A172 (cell line): ENCODE measurements at places on chromosomes 16 and 17.

DNA sequence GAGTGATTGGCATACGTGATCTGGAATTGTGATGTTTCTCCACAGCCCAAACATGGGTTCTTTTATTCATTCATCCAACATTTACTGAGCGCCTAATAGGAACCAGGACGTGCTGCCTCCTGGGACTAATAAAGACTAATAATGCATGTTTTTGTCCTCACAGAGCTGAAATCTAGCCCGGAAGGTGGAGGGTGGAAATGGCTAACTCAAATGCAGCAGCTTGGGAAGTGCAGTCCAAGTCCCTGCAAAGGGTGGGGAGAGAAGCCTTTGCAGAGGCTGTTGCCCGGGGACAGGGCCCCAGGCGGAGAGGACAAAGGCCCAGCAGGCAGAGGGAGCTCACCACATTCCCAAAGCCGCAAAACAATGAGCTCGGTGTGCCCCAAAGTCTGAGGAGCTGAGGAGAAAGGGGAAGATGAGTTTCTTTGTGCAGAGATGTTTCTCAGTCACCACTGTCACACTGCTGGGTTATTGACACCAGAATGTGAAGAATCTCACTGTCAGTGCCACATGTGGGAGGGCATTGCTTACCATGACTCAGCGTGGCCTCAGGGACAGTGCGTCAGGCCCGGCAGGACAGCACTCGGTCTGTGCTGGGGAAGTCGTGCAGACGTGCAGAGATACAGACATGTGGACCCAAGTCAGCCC lies 118.2 kb upstream of the CHMP6 start:
- no peak for DNase-seq

- no peak for DNase-seq
Measured at GRCh38 chr17:61638087-61638486, 47.1 kb upstream of the NACA2 start.

DNA sequence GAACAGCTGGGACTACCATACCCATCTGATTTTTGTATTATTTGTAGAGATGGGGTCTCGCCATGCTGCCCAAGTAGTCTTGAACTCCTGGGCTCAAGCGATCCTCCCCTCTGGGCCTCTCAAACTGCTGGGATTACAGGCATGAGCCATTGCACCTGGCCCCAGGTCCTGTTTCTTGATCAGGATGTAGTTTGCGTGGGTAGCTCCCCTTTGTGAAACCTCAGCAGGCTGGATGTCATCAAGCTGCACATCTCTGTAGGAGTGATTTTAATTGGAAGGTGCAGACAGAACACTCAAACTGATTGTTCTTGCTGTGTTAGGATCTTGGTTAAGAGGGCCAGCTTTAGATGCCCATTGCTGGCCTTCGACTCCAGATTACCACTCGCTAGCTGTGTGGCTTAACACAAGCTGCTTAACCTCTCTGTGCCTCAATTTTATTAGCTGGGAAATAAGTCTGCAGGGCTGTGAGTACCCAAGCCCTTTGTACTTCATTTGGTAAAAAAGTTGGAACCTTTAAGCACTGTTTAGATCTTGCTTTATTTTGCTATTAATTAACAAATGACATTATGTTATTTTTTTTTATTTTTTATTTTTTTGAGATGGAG lies 16.5 kb downstream of the BCO1 start:
- DNase-seq, result no peak

- DNase-seq, result no peak
Measured at GRCh38 chr17:71995590-71995989, 125.2 kb upstream of the SOX9 start.

DNA sequence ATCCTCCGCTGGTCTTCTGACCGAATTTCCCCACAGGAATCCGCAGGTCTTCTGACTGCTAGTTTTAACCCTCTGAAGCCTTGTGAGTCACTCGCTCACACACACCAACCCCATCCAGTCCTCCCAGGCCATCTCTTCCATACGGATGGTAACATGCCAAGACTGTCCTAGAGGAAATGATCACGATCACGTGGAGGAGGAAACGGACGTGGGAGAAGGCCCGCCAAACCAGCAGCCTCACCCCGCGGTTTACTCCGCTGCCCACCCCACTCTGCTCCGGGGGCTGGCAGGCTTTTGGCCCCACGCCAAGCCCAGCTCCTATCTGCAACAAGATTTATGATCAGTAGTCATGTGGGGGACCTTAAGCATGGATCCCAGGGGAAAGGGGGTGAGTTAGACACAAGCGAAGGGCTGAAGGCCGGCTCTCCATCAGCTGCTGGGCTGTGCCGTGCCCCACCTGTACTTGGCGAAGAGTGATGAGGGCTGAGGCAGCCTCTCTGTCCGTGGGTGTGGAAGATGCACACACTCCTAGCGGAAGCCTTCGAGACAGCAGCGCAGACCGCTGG lies 1.5 kb upstream of the FAAP100 start:
- DNase-seq, result peak; percentile 99

GRCh38 chr17:77681861-77682260 lies 276.6 kb upstream of the TNRC6C start:
- no peak for DNase-seq

- no peak for DNase-seq
Measured at GRCh38 chr17:83162035-83162745, 82.8 kb downstream of the METRNL start.

- no peak for DNase-seq
Measured at GRCh38 chr16:10684511-10685151, 10.1 kb downstream of the TEKT5 start.

DNA sequence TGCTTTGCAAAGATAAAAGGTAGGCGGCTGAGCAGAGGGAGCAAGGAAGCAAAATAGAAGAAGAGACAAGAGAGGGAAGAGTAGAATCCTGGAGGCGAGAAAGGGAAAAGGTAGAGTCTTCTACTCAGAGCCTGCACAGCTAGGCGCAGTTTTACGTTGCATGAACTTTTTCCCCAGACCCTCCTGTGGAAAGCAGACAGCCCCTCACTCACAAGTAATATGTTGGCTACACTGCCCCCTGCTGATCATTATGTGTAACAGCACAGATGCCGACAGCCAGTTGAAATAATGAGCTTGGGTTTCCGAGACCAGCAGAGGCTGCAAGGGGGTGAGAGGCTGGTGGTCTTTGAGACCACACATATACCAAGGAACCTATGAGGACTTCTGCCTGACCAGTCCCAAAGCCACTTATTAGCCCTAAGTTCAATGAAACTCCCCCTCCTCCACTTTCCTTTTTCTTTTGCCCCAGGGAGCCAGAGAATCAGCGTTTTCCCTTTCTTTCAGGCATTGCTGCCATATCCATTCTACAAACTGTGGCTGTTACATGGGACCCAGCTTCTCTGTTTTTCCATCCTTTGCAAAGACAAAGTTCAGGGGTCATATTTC lies 22.5 kb upstream of the CMTR2 start:
- DNase-seq, result peak; percentile 14

- DNase-seq, result no peak
Measured at GRCh38 chr16:25550647-25551046, 141.1 kb upstream of the HS3ST4 start.

DNA sequence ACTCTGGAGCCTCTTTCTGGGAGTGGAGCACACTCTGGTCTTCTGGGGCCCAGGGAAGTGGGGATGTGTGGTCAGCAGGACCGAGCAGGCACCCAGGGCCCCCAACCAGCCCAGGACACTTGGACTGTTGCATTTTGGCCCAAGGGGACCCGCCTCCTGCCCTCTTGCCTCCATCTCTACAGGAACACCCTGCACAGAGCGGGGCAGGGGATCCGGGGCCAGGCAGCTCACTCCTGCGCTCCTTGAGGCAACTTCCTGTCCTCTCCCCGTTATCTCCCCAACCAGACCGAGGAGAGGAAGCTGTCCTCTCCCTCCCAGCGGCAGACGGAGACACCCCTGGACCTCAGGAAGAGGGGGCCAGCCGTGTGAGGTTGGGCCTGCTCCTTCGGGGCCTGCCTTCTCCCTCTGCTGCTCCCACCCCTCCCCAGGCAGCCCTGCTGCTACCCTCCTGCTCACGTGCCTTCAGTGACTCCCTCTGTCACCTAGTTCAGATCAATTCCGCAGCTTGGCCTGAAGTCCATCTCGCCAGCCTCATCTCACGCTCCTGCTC lies 10.0 kb upstream of the ATP2A3 start:
- no peak for DNase-seq

DNA sequence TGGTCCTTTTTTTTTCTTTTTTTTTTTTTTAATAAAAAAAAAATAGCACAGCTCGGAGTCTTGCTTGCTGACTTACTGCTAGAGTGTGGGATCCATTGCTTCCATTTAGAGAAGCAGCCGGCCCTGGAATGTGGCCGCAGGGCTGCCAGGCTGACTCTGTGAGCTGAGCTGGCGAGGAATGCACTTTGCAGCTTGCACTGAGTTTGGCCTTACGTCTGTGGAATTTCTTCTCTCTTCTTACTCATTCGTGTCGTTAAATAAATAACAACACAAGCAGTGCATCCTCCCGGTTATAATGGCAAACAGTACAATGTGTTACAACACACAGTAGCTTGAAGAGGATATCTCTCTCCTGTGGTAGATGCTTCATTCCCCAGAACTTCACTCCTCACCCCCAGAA lies 69.2 kb downstream of the PRKCB start:
- peak; percentile 52 for DNase-seq

DNA sequence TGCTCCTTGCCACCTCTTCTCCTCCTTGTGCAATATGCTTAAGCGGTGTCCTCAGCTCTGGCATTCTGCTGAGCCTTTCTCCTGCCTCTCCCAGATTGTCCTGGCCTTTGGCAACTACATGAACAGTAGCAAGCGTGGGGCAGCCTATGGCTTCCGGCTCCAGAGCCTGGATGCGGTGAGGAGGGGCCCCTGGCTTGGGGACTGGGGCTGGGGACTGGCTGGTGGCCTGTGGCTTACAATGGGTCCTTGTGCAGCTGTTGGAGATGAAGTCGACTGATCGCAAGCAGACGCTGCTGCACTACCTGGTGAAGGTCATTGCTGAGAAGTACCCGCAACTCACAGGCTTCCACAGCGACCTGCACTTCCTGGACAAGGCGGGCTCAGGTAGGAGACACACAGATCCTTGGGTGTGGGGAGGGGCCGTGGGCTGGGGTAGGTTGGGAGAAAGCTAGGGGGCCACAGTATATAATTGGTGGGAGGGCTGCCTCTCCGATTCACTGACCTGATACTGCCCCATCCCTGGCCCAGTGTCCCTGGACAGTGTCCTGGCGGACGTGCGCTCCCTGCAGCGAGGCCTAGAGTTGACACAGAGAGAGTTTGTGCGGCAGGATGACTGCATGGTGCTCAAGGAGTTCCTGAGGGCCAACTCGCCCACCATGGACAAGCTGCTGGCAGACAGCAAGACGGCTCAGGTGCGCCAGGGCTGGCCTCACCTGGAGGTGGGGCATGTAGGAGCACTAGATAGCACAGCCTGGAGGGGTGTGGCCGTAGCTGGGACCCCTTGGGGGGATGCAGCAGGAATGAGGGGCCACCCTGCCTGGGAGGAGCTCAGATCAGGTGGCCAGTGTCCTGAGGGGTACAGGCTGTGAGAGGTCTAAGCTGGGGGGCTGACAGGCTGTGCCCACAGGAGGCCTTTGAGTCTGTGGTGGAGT lies 16.9 kb downstream of the SPATA32 start:
- DNase-seq, result no peak

GRCh38 chr17:61734012-61734411 lies 129.3 kb downstream of the BRIP1 start:
- DNase-seq, result no peak

DNA sequence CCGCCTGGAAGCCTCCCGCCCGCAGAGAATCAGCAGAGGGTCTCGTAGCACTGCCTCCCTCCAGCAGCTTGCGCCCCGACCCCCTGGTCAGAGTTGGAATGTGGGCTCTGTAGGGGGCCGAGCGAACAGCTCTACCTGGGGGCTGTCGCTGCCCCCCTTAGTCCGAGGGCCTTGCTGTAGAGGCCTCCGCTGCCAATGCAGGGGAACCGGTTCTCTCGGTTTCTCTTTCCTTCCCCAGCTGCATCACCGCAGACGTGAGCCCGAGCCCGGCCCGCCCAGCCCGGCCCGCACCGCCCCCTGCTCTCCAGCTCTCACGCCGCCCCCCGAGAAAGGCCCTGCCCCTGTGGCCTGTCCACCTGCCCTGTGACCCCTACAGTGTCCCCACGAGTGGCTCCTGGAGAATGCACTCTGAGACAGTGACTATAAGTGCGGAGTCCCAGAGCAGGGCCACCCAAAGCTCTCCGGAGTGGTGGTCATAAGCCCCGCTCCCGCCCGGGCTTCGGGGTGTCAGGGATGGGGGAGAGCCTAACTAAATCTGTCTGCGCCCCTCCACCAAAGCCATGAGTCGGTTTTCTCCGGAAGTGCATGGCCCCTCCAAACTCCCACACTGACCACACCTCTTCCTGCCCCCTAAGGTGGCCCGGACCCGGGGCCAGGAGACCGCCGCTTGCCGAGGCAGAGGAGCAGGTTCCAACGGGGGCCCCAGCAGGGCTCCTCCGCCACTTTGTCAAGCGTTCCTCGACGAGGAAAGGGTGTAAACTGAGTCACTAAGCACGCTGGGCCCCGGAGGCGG lies 1.7 kb downstream of the ARHGAP27 start:
- DNase-seq, result no peak

DNA sequence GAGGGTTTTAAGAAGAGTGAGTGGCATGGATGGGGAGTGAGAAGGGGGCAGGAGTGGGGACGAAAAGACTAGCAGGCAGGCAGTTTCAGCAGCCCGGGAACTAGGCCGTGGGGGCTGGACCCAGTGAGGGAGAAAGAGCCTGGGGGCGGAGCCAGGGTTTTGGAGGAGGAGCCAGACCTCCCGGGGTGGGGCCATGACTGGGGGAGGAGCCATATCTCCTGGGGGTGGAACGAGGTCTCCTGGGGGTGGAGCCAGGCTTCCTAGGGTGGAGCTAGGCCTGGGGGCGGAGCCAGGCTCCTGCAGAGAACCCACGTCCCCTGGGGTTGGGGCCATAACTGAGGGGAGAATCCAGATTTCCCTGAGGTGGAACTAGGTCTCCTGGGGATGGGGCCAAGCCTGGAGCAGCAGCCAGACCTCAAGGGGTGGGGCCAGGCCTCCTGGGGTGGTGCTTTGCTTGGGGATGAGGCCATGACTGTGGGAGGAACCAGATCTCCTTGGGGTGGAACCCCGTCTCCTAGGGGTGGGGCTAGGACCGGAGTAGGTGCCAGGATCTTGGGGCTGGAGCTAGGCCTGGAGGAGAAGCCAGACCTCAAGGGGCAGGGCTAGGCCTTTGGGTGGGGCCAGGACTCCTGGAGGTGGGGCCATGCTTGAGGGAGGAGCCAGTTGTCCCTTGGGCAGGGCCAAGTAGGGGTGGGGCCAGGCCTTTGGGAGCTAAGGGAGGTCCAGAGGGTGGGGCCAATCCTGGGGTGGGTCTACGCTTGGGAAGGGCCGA lies 41.7 kb upstream of the JPH3 start:
- peak; percentile 67 for DNase-seq
